ENCODE measurements at places on chromosomes 12 and 14.
A peak's percentile ranks its signal among the peaks of the same experiment; 100 is the strongest.

DNA sequence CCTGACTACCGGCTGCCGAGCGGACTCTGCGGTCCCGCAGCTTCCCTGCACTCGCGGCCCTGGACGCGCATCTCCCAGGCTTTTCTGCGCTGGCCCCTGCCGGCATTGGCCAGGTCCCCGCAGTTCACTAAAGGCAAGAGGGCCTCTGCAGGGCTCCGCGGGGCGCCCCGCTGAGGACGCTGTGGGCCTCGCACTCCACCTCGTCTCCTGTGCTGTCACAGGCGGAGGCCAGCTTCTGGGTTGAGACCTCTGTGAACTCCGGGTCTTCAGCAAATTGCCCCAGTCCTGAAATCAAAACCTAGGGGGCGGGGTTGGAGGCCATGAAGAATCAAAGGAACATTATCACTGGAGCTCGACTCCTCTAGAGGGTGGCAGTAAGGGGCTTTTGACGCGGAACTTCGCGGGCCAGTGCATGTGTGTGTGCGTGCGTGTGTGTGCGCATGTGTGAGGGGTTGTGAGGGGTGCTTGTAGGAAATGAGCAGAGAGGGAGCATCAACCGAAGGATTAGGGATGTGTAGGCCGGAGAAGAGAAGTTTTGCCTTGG lies 68.5 kb upstream of the CAPRIN2 start:
- DNase-seq: peak; percentile 22

- DNase-seq: no peak
Observed at GRCh38 chr12:124273630-124274029, 21.3 kb upstream of the RFLNA start.

- no peak for DNase-seq
Observed at GRCh38 chr12:49232940-49233841, 31.7 kb upstream of the TUBA1C start.

GRCh38 chr14:65403231-65403630 lies 9.3 kb upstream of the FUT8 start:
- no peak for DNase-seq

DNA sequence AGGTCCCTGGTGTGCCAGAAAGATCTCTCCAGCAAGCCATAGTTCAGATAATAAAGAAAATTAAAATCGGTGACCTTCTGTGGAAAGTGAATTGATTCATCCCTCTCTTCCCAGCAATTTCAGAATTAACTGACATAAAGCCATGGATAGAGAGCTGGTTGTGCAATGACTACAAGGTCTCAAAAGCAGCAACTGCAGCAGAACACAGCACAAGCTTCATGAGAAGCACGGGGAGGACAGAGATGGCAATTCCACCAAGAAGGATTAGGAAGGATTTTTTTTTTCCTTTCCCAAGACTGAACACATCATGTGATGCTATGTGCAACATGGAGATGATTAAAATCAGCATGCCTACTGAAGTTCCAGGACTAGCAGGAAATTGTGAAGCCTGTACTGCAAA lies 154.9 kb upstream of the PLEKHG7 start:
- no peak for DNase-seq

- DNase-seq: no peak
Observed at GRCh38 chr12:54182981-54183380, 5.8 kb downstream of the SMUG1 start.

GRCh38 chr12:122946690-122947341 lies 19.4 kb downstream of the ABCB9 start:
- DNase-seq: peak; percentile 82

- DNase-seq: no peak
Observed at GRCh38 chr12:94596596-94596995, 53.8 kb downstream of the TMCC3 start.

- DNase-seq: no peak
Observed at GRCh38 chr14:54738009-54738408, 164.6 kb downstream of the GCH1 start.

GRCh38 chr14:63773504-63773903 lies 45.6 kb upstream of the SGPP1 start:
- no peak for DNase-seq

GRCh38 chr14:78170203-78170602 lies at the start of gene NRXN3:
NRXN3 (plus strand) TSS chr14:78170373; CDS start chr14:78243094, 72,721 bp downstream.
- DNase-seq: no peak

DNA sequence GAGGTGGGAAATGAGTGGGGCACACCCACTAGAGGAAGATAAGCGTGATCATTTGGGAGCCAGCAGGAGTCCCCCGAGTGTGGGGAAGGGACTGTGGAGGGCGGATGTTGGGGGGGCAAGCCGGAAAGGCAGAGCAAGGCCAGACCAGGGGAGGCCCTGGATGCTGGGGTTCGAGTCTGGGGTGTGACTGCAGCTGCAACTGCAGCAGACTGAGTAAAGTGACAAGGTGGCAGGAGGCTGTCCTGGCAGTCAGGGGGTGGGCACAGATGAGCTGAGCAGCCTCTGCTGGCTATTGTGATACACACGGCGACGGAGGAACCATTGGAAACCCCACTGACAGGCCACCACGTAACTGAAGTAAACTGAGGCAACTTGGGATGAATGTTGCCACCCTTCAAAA lies 110.2 kb downstream of the LGMN start:
- DNase-seq: no peak

DNA sequence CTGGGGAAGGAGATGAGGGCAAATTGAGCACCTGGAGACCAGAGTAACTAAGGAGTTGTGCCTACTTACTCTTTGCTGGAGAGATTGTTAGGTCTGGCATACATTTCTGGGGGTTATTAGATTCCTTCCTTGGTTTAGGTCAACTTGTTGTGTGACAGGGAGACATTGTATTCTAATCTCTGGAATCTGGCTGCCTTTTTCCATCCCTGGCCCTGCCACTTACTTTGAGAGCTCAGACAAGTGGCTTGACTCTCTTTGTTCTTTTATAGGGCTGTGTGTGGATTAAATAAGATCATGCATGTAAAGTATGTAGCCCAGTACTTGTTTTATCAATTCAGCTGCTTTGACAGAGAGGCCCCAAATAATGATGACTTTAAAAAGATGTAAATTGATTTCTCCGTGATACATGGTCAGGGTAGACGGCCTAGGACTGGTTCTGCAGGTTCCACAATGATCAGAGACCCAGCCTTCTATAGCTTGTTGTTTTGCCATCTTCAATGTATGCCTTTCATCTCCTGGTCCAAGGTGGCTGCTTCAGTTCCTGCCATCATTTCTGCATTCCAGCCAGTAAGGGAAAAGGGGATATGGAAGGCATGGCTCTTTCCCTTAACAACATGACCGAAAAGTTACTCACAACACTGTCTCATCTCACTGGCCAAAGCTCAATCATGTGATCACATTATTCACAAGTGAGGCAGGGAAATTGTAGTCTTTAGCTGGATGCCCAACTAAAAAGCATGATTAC lies 72.6 kb downstream of the CHST11 start:
- no peak for DNase-seq

GRCh38 chr12:122503783-122504590 lies 3.3 kb upstream of the ZCCHC8 start:
- no peak for DNase-seq

DNA sequence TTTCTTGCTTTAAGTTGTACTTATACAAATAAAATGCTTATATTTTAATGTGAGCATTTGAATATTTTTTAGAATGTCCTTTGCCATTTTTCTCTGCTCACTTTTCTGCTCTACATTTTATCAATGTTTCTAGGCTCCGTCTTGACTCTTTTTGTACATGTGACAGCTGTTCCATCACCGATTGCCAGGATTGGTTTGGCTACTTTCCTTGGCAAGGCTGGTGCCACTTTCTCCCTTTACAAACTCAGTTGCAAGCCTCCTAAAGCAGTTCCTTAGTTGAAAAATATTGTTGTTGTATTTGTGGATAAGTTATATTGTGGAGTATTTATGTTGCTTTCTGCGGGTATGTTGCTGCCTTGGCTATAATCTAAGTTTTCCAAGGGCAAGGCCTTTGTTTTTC lies 63.4 kb downstream of the DACT1 start:
- no peak for DNase-seq

DNA sequence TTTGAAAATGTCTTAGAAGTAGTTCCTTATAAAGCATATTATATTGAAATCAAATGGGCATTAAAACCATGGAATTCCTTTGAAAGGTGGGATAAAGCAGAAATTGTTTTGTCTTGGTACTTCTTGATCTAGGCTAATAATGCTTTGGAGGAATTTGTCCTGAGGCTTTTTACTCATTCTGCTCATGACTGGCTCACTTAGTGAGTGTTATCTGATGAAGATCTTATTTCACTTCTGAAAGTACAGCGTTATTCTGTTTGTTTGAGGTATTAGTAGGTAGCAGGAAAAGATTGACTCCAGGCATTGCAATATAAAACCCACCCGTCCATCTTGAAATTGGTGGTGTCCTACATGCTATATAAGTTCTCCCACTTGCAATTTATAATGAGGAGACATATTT lies 5.5 kb downstream of the C12orf71 start:
- no peak for DNase-seq

DNA sequence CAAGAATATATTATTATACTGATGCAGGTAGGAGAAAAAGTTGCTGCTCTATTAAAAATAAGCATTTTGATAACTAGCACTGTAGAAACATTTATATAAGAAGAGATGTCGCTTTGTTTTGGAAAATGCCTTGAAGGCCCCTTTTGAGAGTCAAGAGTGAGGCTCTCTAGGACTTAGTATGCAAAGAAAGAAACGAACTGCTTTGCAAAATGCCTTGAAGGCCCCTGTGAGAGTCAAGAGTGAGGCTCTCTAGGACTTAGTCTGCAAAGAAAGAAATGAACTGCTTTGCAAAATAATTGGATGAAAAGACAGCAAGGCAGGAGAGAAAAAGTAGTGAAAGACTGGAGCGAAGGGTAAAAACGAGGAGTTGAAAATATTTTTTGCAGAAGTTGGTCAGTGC lies 65.9 kb downstream of the AVPR1A start:
- DNase-seq: no peak

- DNase-seq: no peak
Observed at GRCh38 chr12:53333845-53334244, 2.3 kb downstream of the SP7 start.

DNA sequence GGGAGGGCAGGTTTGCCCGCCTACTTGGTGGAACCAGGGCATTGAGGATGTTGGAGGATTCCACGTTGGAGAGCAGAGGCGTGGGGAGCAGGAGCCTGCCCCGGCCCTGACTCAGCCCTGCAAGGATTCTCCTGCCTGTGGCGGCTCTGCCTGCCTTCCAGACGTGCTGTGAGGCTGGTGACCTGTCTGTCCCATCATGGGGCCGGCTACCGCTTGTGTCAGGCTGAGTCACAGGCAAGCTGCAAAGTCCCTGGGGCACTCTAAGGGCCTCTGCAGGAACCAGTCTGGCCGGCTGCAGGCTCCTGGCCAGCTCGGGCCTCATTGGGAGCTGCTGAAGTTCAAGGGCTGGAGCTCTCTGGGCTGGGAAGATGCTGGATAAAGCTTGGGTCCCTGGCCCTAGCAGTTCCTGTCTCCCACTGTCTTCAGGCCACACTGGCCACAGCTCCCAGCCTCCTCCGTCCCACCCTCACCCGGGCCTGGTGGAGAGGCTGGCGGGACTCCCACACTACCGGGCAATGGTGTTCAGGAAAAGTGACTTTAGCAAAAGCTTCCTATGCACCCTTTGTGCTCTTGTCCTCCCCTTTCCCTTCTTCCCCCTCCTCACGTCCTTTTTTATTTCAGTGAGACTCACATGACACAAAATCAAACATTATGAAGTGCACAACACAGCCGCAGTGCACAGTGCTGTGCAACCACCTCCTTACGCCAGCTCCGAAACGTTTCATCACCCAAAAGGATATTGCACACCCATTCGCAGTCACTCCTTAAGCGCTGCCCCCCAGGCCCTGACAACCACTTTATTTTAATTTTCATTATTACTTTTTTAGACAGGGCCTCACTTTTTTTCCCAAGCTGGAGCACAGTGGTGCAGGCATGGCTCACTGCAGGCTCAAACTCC lies 22.0 kb upstream of the ULK1 start:
- no peak for DNase-seq

GRCh38 chr12:65532764-65533163 lies 254.3 kb downstream of the MSRB3 start:
- no peak for DNase-seq

DNA sequence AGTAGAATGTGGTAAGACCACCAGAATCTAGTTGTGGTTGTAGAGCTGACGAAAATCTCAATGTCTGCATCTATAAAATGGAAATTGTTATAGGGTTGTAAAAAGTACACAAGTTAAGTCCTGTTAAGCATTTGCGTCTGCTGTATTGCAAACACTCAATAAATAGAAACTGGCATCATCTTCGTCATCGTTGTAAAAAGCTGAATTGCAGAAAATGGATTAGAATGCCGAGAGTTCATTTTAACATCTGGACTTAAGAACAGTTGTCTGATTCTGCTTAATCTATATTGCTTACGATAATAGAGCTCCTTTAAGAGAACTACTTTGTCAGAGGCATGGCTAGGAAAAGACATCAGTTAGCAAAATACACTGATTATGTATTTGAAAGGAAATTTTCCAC lies 33.2 kb downstream of the KCNMB4 start:
- DNase-seq: no peak

DNA sequence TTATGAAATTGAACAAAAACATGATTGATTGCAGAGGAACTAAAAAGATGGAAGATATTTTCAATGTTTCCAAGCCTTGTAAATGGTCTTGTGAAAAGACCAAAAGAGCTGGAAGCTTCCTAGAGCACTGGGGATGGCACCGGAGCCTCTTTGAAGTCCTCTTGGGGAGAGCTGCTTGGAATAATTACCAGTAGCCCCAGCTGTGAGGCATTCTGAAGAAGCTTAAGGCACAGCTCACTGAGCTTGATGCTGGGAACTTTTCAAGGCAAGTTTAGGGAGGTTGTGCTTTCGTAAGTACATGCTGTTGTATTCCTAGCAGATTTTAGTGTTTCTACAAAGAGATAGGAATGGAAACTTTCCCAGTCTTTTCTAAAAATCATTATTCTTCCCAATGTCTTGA lies 13.9 kb downstream of the PDZRN4 start:
- DNase-seq: no peak

GRCh38 chr12:78641837-78642423 lies 222.6 kb upstream of the SYT1 start:
- no peak for DNase-seq

GRCh38 chr14:51073731-51074130 lies 21.2 kb downstream of the TRIM9 start:
- DNase-seq: no peak

- DNase-seq: no peak
Observed at GRCh38 chr12:88720231-88720630, 140.0 kb upstream of the KITLG start.

DNA sequence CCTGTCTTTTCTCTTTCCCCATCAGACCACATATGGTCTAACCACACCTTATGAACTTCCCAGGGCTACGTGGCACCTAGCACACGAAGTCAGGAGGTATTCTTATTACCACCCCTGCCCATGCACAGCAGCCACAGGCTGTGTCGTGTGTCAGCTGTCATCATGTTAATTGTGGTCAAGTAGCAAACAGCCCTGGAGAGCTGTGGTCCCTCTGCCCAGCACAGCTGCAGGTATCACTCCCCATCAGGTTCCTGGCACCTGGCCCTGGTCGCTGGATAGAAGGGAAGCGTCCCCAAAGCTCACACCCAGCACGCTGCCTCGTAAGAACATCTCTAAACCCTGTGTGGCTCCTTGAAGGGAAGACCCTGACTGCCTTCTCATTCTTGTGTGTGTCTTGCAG lies 45.4 kb downstream of the CLMN start:
- DNase-seq: no peak
